ENCODE measurements at places on chromosomes 2 and 18. TPM values are rescaled to one million over a fixed set of nuclear protein-coding genes. Genes with fewer than 3 reads are reported as not detected.

- no peak for DNase-seq
These were observed 60.6 kb downstream of the SCN1A start for GRCh38 chr2:166067229-166067628.

DNA sequence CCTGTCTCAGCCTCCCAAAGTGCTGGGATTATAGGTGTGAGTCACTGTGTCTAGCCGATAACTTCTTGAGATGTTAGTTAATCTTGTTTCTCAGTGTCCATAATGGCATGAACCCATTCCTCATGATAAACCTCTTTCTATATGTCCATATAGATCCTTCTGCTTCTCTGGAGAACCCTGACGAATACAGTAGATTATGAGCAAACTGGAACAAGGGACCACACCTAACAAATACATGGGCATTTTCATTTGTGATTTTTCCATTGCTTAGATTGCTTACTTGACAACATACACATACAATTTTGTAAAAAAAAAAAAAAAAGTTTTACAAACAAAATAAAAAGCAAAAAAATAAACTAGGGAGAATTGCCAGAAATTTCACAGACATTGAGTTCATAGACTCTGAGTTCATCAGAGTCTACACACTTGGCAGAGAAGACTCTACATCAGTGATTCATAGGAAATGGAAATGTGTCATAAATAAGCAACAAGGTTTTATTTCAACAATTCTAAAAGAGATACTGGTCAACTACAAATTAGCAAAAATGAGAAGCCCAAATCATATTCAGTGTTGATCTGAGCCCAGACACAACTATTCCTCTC lies 96.7 kb downstream of the GALR1 start:
- DNase-seq: no peak

DNA sequence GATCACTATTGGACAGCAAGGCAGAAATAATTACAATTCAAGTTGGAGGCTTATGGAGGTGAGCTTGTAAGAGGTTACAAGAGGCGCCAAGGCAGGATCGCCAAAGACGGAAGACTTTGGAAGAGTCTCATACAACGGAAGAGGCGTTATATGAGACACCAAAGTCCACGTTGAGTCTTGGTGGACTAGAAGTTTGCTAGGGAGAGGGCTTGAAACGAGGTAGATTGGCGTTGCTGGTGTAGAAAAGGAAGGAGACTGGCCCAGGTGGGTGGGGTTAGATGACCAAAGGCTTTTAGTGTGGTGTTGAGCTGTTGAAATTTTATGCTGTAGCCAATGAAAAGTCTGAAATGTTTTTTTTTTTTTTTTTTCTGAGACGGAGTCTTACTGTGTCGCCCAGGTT lies 1.4 kb downstream of the MSH2 start:
- DNase-seq: no peak

Gene GALNT14
- not detected for total RNA-seq

DNA sequence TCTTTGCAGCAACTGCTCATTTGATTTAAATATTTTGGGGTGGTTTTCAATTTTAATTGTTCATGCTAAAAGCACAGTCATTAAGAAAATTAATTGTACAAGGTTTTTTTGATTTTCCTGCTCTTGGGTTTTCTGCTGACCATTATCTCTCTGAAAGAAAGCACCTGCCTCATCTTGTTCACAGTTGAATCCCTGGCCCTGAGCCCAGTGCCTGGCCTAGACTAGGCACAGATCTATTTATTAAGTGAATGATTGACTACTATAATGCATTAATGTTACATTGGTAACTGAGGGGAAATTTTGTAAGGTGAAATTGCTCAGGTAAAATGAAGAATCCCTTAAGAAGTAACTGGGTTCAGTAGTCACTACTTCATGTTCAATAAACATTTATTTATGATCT lies 22.0 kb downstream of the IL1RL2 start:
- no peak for DNase-seq

Gene FOXD4L1
- total RNA-seq: 0.20 TPM

Gene ACTG2
- 14.7 TPM for total RNA-seq

Gene PRSS56
- not detected for total RNA-seq

DNA sequence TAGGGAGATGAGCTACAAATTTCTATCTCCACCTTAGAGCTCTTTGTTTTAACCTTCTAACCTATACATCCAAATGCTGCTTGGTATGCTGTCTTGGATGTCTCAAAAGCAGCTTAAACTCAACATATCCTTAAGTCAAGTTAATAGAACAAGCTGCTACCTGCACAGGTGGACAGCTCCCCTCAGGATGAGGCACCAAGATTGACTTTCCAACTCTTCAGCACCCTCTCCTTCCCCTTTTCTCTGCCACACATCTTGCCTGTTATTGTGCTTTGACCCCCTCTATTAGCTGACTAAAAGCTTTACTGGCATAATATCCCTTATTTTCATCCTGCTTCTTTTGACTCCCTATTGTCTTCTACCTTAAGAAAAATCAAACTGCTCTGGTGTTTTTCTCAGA lies 448.1 kb upstream of the MEX3C start:
- no peak for DNase-seq

Gene CXCR1
- 0.11 TPM for total RNA-seq

DNA sequence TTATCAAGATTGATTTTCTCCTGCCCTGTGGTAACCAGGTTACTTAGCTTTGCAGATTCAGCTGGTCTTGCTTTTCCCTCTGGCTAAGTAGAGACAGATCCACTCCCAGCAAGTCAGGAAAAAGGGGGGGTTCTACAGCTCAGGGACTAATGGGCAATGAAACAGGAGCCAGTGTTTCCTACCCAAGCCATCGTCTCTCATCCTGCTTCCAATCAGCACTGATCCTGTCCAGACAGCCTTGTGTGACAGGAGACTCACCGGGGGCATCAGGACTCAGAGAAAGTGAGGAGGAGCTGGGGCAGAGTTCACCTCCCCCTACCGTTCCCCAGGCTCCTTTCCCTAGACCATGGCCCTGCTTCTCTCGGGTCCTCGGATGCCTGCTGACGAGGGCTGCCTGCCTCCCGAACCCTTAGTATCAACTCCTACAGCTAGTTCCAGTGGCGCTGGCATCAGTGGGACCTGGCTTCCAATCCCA lies 307.6 kb downstream of the ALK start:
- DNase-seq: no peak

Gene HTR2B
- 0.22 TPM for total RNA-seq

- DNase-seq: no peak
These were observed 686.1 kb downstream of the KCNJ3 start for GRCh38 chr2:155384555-155385123.

DNA sequence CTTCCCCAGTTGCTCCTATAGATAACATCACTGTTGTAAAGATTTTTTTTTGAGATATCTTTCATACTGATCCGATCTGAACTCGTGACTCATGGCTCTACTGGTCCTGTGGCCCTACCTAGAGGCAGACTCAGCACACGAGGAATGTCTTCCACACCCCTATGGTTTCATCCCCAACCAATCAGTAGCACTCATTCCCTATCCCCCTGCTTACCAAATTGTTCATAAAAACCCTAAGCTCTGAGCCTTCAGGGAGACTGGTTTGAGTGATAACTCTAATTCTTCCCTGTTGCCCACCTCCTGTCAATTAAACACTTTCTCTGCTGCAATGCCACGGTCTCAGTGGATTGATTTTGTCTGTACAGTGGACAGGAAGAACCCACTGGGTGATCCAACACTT lies 4.2 kb upstream of the SAP130 start:
- DNase-seq: no peak

DNA sequence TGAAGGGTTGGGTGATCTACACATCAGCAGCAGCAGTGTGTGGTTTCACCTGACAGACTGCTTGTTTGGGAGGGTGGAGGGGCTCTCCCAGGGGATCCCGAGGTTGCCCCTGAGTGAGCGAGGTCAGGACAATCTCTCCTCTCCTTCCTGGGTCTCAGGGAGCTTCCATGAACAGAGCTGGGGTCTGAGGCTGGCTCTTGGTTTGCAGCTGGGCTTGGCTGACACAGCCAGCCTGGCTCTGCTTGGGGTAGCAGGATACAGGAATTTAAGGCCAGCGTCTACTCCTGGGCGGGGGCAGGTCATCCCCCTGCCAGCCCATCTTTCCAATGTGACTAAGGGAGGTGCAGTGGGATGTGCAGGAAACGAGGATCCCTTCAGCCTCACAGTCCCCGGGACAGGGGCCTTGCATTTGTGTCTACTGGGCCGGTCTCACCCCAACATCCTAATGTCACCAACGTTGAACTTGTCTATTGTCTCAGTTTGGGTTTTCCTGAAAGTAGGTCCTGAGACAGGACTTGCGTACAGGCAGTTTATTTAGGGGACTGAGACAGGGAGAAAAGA lies 262.6 kb upstream of the HDAC4 start:
- DNase-seq: no peak

GRCh38 chr18:7164323-7165004 lies 46.9 kb upstream of the LAMA1 start:
- DNase-seq: no peak

DNA sequence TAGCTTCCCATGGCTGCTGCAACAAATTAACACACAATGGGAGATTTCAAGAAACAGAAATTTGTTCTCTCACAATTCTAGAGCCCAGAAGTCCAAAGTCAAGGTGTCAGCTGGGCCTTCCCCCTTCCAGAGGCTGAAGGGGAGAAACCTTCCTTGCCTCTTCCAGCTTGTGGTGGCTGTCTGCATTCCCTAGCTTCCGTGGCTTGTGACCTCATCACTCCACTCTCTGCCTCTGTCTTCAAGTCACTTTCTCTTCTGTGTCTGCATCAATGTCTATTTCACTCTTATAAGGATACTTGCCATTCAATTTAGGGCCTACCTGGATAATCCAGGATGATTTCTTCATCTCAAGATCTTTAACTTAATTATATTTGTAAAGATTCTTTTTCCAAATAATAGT lies 16.8 kb upstream of the SRBD1 start:
- no peak for DNase-seq

DNA sequence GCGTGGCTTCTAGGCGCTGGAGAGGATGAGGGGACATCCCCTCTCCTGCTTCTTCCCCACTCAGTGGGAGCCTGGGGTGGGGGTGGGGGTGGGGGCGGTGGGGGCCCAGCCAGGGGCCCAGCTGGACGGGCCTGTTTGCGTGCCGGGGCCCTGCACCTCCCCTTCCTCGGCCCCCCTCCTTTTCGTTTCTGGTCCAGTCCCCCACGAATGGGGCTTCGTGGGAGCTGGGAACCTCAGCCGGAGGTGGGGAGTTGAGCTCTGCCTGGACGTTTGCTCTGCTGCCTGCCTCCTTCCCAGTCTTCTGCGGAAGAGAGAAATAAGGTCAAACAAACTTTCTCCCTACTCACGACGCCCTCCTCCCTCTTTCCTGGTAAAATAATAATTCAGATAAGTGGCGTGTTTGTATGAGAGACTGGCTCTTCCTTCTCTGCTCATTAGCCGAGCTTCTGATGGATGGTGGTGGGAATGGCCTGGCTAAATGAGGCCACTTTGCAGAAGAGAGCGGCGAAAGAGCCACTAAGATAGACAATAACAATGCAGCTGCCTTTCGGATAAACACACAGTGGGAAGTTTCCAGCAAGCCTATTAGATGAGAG lies 782 bp downstream of the MTA3 start:
- DNase-seq: peak; percentile 39

Gene COL3A1
- total RNA-seq: 154 TPM

Gene CASP8
- 48.8 TPM for total RNA-seq

DNA sequence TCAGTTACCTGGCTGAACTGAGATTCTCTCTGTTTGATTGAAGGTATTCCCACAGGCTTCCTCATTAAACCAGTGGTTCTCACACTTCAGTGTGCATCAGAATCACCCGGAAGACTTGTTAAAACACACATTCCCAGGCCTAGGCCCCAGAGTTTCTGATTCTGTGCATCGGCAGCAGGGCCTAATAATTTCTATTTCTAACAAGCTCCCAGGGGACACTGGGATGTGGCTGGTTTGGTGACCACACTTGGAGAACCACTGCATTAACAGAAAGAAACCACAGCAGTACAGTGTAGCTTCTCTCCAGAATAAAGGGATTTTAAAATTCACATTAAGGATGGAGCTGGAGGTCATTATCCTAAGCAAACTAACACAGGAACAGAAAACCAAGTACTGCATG lies 6.5 kb downstream of the MRO start:
- no peak for DNase-seq

DNA sequence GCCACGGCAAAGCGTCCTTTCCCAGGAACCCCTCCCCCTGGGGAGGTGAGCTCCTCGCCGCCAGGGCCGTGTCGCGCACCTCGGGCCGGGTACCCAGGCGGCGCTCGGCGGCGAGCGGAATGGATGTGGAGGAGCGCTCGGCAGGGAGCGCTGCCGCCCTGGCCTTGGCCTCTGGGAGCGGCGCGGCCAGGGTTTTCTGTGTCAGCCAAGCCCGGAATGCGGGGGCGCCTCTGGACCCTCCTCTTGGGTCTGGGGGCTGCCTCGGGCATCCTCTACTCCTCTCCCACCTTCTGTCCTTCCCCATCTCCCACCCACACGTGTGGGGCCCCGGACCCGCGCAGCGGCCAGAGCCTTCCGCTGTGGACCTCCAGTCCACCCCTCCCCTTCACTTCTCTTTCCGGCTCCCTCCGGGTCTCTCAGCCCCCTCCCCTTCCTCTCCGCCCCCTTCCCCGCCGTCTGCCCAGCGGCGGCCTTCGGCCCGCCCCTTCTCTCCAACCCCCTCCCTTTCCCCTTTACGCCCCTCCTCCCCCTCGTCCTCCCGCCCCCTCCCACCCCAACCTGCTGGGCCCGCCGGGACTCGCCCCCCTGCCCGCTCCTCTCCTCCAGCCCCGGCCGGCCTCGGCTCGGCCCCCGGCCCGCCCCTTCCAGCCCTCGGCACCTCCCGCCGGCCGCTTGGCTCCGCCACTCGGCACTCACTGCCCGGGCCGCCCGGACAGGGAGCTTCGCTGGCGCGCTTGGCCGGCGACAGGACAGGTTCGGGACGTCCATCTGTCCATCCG lies at the start of gene MERTK:
Gene MERTK (plus strand): TSS at position 684 of the 779 bp plus-strand sequence. CDS start 129 bp downstream, outside the sequence.
- peak; percentile 77 for DNase-seq

DNA sequence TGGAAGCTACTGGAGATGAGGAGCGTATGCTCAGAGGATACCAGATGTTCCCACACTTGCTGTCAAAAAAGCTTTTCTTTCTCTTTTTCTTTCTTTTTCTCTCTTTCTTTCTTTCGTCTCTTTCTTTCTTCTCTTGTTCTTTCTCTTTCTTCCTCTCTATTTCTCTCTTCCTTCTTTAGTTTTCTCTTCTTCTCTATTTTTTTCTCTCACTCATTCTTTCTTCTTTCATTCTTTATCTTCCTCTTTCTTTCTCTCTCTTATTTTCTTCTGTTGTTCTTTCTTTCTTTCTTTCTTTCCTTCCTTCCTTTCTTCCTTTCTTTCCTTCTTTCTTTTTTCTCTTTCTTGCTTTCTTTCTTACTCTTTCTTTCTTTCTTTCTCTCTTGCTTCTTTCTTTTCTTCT lies 457.6 kb downstream of the CMPK2 start:
- DNase-seq: no peak
